ENCODE measurements at places on chromosomes 1 and 21. TPM values are rescaled to one million over a fixed set of nuclear protein-coding genes. Genes with fewer than 3 reads are reported as not detected.

Gene MX2
- total RNA-seq, result not detected

Gene APOBEC4
- total RNA-seq, result not detected

Gene CLDN8
- not detected for total RNA-seq

Gene BTBD19
- total RNA-seq, result 6.2 TPM

Gene ELAVL4
- not detected for total RNA-seq

Gene AMY2A
- total RNA-seq, result not detected

Gene OR2T34
- not detected for total RNA-seq

Gene LRRC71
- total RNA-seq, result not detected

Gene OTUD7B
- total RNA-seq, result 6.4 TPM

Gene CYP4B1
- total RNA-seq, result not detected

Gene MR1
- total RNA-seq, result 17.0 TPM

Gene S100A8
- 228 TPM for total RNA-seq

Gene MFAP2
- 91.4 TPM for total RNA-seq

Gene GUCA2A
- not detected for total RNA-seq

Gene LCE3D
- total RNA-seq, result not detected

Gene NPR1
- total RNA-seq, result 0.08 TPM

Gene SPATA21
- not detected for total RNA-seq

Gene FAM151A
- total RNA-seq, result not detected

Gene C1orf232
- not detected for total RNA-seq

Gene OR2T2
- not detected for total RNA-seq

Gene OPRD1
- total RNA-seq, result not detected

Gene LIPI
- total RNA-seq, result not detected

Gene SETD4
- 13.3 TPM for total RNA-seq

Gene EDARADD
- total RNA-seq, result 4.7 TPM

Gene PBX1
- total RNA-seq, result 0.86 TPM

Gene ERICH3
- total RNA-seq, result not detected

Gene C1orf94
- not detected for total RNA-seq

Gene MRPL9
- 79.4 TPM for total RNA-seq

Gene SPRR3
- total RNA-seq, result 0.70 TPM

Gene C1orf185
- not detected for total RNA-seq

Gene CR1L
- total RNA-seq, result not detected

Gene SLC5A9
- total RNA-seq, result not detected

Gene ACKR1
- total RNA-seq, result not detected

Gene WNT4
- total RNA-seq, result not detected

Gene HCRTR1
- not detected for total RNA-seq

Gene PADI1
- total RNA-seq, result 0.39 TPM

Gene HES3
- total RNA-seq, result not detected

Gene ATP6V1G3
- not detected for total RNA-seq
